SJSA1 (cell line): ENCODE measurements at places on chromosomes 2 and 18. TPM values are rescaled to one million over a fixed set of nuclear protein-coding genes. Genes with fewer than 3 reads are reported as not detected.

SCYGR4 gene
- total RNA-seq = not detected in 2 replicates

ELOA2 gene
- total RNA-seq = not detected in 2 replicates

TUBA3E gene
- total RNA-seq = not detected in 2 replicates

ANKRD62 gene
- total RNA-seq = not detected in 2 replicates

ZSWIM2 gene
- total RNA-seq = not detected in 2 replicates

ANO7 gene
- total RNA-seq = 0.63 and 1.7 TPM in 2 replicates

SANBR gene
- 11.4 and 13.6 TPM in 2 replicates for total RNA-seq

CABYR gene
- total RNA-seq = 9.3 and 9.5 TPM in 2 replicates

NAT8 gene
- total RNA-seq = not detected in 2 replicates

RNU2-63P gene
- 34.9 TPM in 1 of 2 replicates, not detected in the other for total RNA-seq

PMS1 gene
- 23.4 and 27.9 TPM in 2 replicates for total RNA-seq

RUFY4 gene
- total RNA-seq = not detected in 2 replicates

TUBB8B gene
- total RNA-seq = 1.1 and 3.9 TPM in 2 replicates

IKZF2 gene
- total RNA-seq = 2.1 and 6.5 TPM in 2 replicates

COBLL1 gene
- 8.4 and 10.6 TPM in 2 replicates for total RNA-seq

SP100 gene
- total RNA-seq = 42.2 and 63.3 TPM in 2 replicates

CCL20 gene
- not detected in 2 replicates for total RNA-seq

CIAO1 gene
- 86.9 and 88.2 TPM in 2 replicates for total RNA-seq

ALPI gene
- total RNA-seq = not detected in 2 replicates

CPO gene
- not detected in 2 replicates for total RNA-seq

GALNT14 gene
- total RNA-seq = 0.21 TPM in 1 of 2 replicates, not detected in the other

LYPD1 gene
- 75.9 and 91.4 TPM in 2 replicates for total RNA-seq

SERPINB3 gene
- not detected in 2 replicates for total RNA-seq

CXCR4 gene
- 0.22 and 0.79 TPM in 2 replicates for total RNA-seq

EIF5B gene
- 15.2 and 26.9 TPM in 2 replicates for total RNA-seq
